ENCODE measurements at places on chromosomes 5 and 9.

- no peak for DNase-seq
Measured at GRCh38 chr5:56688402-56688801, 126.9 kb upstream of the MAP3K1 start.

DNA sequence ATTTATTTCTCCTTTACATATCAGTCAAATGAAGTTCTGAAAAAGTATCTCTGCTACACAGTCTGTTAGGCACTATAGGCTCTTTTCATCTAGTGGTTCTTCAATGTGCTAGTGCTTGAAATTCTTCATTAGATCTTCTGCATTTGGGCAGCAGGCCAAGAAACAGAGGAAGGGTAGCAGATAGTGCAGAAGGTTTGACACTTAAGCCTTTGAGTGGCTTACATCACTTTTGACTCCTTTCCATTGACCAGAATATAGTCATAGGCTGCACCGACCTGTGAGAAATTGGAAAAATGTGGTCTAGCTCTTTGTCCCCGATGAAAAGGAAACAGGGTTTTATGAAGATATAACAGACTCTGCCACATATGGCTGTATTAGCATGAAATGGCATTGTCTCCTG lies 459.5 kb upstream of the PTGER4 start:
- DNase-seq, result no peak

GRCh38 chr5:149953436-149954121 lies 7.0 kb upstream of the SLC26A2 start:
- DNase-seq, result no peak

GRCh38 chr9:78011049-78011448 lies 20.6 kb downstream of the GNAQ start:
- DNase-seq, result no peak

DNA sequence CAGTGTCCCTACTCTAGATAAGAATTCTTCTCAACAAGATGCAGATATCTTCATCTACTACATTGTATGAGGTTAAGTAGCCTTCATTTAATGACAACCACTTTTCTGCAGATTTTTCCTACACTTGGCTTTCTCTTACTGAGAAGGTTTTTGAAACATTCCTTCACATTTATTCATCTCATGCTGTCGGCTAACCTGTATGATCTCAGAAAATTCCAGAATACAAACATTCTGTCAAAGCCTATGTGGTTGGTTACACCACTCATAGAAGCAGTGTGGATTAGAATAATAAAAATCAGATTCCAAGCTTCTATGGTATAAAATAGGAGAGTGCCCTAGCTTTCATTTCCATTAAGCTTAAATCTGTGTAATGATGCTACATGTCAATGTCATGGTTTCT lies 39.4 kb upstream of the ERCC6L2 start:
- DNase-seq, result no peak

DNA sequence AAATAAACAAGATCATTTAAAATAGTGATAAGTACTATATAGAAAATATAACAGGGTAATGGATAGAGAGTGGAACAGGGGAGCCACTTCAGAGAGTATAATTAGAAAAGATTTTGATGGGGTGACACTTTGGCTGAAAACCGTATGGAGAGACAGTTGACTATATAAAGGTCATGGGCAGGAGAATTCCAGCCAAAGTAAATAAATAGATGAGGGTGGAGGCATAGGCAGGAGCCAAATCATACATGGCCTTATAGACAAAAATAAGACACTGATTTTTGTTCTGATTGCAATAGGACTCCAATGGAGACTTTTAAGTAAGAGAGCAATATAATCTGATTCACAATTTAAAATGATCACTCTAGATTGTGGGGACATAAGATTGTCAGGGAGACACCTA lies 37.5 kb upstream of the NUDT12 start:
- DNase-seq, result no peak

- no peak for DNase-seq
Measured at GRCh38 chr5:15993334-15993733, 186.3 kb downstream of the MARCHF11 start.

DNA sequence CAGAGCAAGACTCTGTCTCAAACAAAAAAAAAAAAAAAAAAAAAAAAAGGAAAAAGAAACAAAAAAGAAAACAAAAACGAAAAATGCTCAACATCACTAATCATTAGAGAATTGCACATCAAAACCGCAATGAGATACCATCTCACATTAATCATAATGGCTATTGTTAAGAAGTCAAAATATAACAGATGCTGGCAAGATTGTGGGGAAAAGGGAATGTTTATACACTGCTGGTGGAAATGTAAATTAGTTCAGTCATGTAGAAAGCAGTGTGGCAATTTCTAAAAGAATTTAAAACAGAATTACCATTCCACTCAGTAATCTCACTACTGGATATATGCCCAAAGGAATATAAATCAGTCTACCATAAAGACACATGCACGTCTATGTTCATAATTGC lies 50.4 kb upstream of the PRR16 start:
- no peak for DNase-seq

DNA sequence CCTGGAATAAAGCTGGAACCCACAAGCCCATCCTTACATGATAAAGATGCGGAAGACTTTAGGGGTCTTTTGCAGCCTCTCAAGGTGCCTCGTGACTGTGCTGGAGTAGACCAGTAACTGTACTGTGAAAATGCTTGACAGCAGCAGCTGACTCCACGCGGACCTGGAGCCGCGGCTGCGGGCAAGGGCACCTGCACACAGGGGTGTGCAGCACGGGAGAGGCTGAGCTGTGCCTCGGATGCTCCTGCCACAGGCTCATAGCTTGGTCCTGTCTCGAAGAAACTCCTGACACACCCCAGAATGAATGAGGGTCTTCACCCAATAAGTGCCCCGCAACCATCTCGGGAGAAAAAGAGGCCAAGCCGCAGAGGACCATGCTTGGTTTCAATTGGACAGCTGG lies 40.3 kb upstream of the CEP72 start:
- no peak for DNase-seq

DNA sequence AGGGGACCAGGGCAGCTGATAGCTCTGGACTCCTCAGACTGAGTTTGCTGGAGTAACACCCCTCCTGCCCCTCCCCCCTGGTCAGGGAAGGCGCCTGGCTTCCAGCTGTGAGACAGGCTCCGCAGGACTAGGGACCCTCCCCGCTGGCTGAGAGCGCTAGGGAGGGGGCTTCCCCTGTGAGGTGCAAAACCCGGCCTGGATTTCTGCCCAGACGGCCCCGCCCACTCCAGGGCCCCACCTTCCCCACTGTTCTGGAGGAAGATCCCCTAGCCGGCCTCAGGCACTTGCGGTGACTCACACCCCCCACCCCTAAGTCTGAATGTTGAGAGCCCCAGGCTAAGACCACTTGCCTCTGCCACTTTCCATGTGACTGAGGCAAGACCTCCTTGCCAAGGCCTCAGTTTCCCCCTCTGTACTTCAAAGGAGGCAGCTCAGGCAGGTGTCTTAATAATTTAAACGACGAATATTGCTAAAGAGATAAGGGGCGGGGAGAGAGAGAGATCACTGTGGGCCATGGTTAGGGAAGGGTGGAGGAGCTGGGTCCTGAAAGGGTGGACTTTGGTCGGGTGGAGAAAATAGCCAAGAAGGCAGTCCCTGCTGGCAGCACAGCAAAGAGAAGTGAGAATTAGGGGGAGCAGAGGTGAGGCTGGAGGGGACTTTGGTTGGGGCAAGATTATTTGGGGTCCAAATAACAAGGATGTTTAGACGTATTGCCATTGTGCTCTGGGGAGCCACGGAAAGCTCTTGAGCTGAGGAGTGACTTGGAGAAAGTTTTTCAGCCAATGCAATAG lies 1.0 kb upstream of the DAB2IP start:
- DNase-seq, result no peak

DNA sequence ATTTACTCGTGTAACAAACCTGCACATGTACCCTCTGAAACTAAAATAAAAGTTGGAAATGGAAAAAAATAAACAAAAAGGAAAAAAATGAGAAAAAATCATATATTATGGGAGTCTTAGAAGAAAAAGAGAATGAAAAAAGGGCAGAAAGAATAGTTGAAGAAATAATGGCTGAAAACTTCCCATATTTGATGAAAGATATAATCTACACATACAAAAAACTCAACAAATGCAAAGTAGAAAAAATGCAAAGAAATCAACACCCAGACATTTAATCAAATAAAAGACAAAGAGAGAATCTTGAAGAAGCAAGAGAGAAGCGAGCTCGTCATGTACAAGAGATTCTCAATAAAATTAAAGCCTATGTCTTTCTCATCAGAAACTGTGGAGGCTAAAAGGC lies 73.8 kb downstream of the SLC25A46 start:
- DNase-seq, result no peak
